H7 (cell line): ENCODE measurements at places on chromosomes 12 and 14. TPM values are rescaled to one million over a fixed set of nuclear protein-coding genes. Genes with fewer than 3 reads are reported as not detected.

GRCh38 chr12:3113671-3114325 lies 36.6 kb downstream of the TSPAN9 start:
- DNase-seq, result no peak

DNA sequence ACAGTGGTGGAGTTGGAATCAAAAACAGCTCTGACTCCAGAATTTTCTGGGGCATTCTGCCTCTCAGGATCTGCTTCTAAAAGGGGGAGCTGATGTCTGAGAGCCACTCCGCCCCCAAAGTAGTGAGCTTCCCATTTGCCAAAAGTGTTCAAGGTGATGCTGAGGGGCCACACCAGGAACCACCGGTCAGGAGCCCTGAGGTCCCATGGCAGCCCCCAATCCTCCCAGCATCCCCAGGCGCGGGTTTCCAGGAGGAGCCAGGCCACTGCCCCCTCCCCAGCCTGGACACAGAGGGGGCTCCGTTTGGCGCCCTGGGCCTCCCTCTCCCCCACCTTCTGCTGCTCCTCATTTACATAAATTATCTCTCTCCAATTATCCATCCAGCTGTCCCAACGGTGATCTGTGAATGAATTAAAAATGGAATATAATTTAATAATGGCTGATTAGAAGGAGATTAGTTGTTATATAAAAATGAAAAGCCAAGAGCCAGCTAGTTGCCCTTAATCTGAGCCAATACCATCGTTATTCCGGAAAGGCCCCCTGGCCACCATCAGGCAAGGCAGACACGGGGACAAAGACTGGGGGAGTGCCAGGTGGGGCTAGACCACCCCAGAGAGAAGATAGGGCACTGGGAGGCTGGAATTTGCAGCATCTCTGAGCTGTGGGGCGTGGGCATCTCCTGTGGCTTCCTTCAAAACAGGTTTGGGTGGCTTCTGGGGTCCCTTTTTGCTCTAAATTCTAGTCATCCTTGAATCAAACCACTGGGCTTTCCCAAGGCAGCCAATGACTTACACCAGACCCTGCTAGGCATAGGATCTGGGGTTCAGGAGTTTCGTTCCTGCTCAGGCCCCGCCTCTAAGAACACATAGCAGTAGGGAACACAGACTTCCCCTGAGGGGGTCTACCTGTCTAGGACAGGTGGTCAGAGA lies 19.7 kb upstream of the VSX2 start:
- no peak for DNase-seq

GRCh38 chr14:104364830-104365229 lies 214.7 kb upstream of the C14orf180 start:
- DNase-seq, result no peak

DNA sequence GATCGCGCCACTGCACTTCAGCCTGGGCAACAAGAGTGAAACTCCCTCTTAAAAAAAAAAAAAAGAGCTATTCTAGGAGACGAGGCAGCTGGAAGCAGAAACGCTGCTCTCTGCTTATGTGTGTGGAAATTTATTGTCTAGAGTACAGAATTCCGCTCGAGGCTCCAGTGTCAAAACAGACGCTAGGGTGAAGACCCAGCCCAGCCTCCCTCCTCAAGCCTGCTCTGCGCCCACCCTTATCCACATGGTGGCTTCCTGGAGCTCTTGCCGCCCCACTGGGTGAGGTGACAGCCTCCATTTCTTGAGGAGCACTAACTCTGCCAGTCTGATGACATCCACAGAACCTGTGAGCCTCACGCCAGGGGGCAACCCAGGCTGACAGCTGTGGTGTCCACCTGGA lies 49.5 kb upstream of the DLK1 start:
- DNase-seq, result no peak

GRCh38 chr14:36556811-36557433 lies 25.5 kb downstream of the NKX2-8 start:
- DNase-seq, result peak; percentile 54

- no peak for DNase-seq
These were observed 76.8 kb downstream of the WSCD2 start for GRCh38 chr12:108205864-108206263.

GRCh38 chr14:56195704-56196103 lies 77.5 kb downstream of the PELI2 start:
- no peak for DNase-seq

DNA sequence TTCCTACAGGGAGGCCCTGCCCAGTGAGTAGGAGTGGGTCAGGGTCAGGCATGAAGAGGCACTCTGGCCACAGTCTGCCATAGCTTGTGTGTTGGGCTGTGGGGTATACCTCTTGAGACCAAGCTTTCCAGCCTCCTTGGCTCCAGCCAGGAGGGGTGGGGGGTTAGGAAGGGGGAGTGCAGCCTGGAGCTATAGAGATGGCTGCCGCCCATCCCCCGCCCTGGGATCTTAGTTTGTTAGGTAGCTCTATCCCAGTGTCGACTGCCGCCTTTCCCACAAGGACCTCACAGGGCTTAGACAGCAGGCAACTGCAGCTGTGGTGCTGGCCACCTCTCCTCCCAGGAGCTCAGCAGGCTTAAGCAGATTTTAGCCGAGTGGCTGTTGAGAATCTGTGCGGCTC lies 216.4 kb downstream of the PLCZ1 start:
- DNase-seq, result no peak

DNA sequence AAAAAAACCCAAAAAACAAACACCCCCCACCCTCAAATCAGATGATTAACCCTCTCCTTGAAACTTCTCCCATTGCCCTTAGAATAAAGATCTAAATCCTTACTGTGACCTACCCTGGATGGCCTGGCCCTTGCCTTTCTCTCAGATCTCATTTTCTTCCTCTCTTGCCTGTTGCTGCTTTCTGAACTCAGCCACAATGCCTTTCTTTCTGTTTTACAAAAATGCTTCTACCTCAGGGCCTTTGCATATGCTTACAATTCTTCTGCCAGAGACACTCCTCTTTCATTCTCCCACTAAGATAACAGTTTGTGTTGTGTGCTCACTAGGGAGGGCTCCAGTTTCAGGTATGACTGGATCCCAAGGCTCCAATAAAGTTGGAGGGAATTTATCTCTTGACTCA lies 108.3 kb downstream of the PTPN11 start:
- DNase-seq, result no peak

- DNase-seq, result peak; percentile 65
These were observed 104.5 kb upstream of the MED13L start for GRCh38 chr12:116381744-116382685.

DNA sequence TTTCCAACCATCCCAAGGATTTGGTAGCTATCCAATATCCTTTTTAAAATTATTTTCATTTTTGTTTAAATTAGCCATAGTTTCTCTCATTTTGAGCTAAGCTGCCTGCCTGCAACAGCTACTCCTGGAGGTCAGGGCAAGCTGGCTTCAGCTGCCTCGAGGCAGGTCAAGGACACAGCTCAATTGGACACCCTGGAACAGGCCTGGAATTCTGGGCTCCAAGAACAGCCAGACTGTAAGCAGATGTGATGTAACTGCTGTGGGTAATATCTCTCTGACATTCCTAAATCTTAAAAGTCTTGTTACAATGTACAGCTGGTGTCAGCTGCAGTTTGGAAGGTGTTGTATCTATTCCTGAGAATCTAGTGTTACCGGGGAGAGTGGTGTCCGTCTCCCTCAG lies 119.8 kb downstream of the KCNK10 start:
- DNase-seq, result no peak

The CIROP gene
- total RNA-seq, result 0.42 TPM in 1 of 2 replicates, not detected in the other

The CISTR gene
- total RNA-seq, result not detected in 2 replicates

The SSPN gene
- 0.31 and 1.1 TPM in 2 replicates for total RNA-seq

The LHX5 gene
- 0.07 and 0.85 TPM in 2 replicates for total RNA-seq

The AMN gene
- total RNA-seq, result 0.92 and 1.7 TPM in 2 replicates
